ENCODE measurements at places on chromosomes 3 and 15.

DNA sequence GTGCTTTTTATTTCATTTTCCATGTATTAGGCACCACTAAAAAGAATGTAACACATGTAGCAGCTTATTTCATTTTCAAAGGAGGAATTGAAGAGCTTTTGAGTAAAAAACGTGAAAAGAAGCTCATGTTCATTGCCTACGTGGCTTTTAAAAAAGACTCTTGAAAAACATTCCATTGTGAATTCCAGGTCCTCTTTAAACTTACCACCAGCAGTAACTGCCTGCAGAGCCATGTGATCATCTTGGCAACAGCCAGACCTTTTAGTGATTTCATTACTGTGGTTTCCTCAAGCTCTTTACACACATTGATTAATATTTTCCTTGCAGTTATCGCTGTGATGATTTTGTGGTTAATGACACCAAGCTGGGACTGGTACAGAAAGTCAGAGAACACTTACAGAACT is 43.8 kb upstream of the FBXL22 start:
- DNase-seq: no peak

DNA sequence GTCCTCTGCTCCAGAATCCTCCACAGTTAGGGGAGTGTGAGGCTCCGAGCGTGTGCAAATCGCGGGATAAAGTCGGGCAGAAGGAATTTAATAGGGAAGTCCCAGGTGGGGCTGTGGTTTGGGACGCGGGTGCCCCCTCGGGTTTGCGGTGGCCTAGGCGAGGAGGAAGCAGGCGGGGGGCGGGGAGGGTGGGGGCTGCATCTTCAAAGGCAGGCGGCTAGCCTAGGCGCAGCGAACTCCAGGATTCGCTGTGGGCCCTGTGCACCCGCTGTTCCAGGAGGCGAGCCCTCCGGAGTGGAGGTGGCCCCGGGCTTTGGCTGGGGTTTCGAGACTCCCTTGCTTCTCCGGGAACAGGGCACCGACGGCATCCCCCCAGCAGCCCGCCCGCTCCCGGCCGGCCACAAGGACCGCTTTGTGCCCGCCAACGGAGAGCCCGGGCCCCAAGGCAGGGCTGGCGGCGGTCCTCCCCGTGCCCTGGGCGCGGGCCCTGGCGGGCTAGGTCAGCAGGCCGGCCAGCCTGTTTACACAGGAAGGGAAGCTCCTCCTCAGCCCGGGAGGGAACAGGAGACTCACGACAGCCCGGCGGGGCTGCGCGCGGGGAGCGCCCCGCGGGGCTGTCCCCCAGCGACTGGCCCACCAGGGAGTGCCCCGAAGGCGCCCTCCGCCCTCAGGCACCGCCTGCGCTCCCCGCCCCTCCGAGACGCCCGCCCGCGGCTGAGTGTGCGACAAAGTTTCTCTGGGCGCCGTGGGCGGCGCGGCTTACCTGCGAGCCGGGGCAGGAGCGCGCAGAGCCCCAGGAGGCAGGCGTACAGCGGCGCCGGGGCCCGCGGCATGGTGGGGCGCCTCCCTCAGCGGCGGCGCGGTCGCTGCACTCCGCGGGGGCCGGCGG is 753 bp downstream of the ITGB5 start:
- no peak for DNase-seq

GRCh38 chr15:47787875-47788274 is 70.6 kb downstream of the SEMA6D start:
- no peak for DNase-seq

GRCh38 chr3:45054196-45054857 is 28.2 kb downstream of the CLEC3B start:
- no peak for DNase-seq

DNA sequence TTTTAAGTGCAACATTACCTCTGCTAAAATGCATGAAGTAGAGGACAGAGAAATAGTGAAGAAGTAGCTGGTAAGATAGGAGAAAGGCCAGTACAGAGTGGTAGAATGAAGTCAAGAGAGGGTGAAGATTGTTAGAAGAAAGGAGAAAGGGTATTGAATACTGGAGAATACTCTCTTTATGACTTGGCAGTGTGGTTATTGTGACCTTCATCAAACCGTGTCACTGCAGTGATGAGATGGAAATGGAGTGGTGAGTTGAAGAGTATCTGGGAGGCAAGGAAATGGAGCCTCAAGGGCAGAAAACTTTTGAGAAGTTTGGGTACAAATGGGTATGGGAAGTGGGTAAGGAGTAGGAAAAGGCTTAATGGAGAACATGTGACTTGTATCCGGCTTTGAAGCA is 24.7 kb downstream of the MINDY2 start:
- DNase-seq: no peak

- no peak for DNase-seq
Measured at GRCh38 chr3:113736548-113737089, 9.4 kb downstream of the NAA50 start.

GRCh38 chr3:71398157-71398836 is 185.2 kb downstream of the FOXP1 start:
- DNase-seq: no peak

- DNase-seq: no peak
Measured at GRCh38 chr15:101188637-101189408, 63.0 kb downstream of the CHSY1 start.

GRCh38 chr15:68353421-68354135 is 76.0 kb downstream of the FEM1B start:
- no peak for DNase-seq

- no peak for DNase-seq
Measured at GRCh38 chr15:75161106-75161916, 40.4 kb upstream of the C15orf39 start.

All from T-helper 22 cell (primary cell).